NCI-H1694 treated with DMSO at 0.1 percent for 48 hours (cell line): ENCODE measurements at places on chromosomes 1 and 21.

GRCh38 chr1:25644962-25645361, 28.4 kb downstream of the MAN1C1 start:
- no peak for DNase-seq

- no peak for DNase-seq
These were observed 19.8 kb downstream of the SERINC2 start for GRCh38 chr1:31432592-31433395.

DNA sequence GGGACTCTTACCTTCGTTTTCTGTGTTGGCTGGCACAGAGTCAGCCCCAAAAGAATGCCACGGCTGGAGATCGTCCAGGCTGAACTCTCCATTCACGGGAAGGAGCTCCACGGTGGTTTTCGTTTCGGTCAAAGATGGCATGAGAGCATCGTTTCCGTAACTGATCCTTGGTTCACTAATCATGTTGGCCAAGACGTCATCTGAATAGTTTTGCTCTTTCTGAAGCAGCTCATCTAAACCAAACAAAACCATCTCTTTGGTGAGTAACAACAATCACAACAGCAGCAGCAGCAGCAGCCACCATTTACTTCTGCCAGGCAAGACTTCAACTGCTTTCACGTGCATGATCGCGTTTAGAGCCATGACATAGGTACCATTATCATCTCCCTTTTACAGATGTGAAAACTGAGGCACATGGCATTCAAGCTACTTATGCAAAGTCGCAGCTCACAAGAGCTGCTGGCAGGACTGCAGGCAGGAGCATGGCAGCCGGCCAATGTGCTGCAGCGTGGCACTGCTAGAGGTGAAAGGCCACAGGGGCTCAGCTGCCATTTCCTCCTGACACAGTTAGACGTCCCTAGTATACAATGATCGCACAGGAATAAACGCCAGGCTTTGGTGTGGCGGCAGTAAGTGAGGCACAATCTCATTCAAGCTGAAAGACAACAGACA, 177.1 kb downstream of the GABPA start:
- DNase-seq = no peak

DNA sequence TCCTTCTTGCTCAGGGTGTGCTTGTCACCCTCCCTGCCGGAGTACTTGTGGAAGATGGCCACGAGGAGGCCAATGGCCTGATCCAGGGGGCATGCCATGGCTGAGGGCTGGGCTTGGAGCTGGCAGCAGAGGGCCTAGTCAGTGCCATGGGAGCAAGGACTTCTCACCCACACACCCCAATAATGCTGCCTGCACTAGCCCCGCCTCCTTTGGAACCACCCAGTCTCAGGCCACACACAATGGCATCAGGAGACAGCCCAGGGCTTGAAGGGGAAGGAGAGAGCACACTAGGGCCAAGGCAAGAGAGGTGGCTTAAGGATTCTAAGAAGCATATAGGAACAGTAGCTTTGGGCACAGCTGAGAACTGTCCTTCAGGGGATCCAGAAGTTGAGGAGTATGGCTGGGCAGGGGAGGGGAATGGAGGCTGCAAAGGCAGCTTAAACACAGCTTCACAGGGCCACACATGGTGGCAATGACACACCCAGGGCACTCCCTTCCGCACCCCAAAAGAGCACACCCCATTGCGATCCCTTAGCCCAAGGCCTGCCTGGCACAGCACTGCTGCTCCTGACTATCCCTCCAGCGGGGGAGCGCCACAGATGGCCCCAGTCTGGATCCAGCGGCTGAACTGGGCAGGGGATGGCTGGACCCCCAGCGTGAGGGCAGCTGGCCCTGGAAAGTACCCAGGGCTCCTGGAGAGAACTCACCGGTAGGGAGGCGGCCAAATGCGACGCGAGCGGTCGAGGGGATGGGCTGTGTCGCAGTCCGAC, at the start of gene S100A6:
Gene S100A6 (minus strand): TSS at position 750 of the 770 bp plus-strand sequence. CDS start 652 bp downstream, at position 98.
- no peak for DNase-seq

DNA sequence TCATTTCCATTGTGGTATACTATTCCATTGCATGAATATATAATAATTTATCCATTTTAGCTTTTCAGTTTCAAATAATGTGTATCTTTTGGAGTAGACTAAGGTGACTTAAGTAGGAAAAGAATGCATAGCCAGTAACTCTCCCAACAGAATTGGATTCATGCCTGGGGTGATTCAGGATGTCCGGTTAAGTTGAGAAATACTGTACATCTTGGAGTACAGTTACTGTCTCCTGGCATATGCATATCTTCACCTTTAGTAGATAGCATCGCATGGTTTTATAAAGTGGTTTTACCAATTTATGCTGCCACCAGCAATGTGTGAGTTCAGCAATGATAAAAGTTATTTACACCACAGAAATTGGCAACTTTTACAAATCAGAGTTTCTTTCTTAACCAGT, 18.6 kb upstream of the SLC6A9 start:
- DNase-seq = no peak

DNA sequence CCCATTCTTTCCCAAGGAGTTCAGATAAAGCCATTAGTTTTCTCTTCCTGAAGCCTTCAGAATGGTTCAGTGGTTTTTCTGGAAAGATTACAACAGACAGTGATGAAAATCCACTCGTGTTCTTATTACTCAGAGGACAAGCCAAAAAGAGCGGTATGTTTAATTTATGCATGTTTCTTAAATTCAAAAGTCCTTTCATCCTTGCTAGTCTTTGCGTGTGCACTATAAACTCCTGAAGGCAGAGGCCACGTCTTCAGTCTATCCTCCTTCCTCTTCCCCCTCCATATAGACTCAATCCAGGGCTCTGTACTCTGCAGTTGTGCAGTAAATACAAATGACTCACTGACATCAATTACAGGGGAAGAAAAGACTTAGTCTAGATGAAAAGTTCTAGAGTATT, 409.2 kb upstream of the PLXNA2 start:
- no peak for DNase-seq

- DNase-seq = peak; percentile 48
These were observed 15.7 kb upstream of the LUZP1 start for GRCh38 chr1:23184212-23184934.

DNA sequence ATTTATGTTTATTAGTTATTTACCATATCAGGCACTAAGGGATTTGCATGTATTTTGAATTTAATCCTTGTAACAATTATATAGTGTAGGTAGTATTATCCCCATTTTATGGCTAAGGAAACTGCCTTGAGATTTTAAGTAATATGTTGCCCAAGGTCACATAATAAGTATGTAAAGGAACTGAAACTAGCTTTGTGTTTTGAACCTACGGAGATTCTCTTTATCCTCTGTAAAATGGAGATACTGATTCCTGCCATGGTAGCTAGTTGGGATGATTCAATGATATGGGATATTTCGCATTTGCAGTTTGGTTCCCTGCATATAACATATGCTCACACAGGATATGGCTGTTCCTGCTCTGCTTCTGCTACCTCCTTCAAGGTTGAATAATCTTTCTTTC, 144.3 kb downstream of the ST6GALNAC3 start:
- DNase-seq = no peak

DNA sequence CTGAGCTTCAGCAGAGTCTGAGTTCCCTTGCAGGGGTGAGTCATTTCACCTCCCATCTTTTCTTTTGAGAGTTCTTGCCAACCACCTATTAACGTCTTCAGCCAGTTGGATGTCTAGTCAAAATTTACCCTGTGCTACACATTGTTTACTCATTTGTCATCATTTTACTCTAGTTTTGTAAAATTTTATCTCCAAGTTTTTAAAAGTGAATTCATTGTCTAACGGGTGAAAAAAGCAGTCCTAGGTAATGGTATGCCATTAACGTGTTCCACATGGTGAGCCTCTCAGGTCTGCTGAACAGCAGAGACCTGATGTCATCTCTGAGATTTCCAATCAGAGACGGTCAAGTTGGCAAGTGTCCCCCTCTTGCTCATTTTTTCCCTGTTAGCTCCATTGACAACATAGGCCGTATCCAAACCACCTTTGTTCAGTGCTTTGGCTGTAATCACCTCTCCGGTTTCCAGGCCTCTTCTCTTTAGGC, 85.4 kb downstream of the TBX15 start:
- no peak for DNase-seq

DNA sequence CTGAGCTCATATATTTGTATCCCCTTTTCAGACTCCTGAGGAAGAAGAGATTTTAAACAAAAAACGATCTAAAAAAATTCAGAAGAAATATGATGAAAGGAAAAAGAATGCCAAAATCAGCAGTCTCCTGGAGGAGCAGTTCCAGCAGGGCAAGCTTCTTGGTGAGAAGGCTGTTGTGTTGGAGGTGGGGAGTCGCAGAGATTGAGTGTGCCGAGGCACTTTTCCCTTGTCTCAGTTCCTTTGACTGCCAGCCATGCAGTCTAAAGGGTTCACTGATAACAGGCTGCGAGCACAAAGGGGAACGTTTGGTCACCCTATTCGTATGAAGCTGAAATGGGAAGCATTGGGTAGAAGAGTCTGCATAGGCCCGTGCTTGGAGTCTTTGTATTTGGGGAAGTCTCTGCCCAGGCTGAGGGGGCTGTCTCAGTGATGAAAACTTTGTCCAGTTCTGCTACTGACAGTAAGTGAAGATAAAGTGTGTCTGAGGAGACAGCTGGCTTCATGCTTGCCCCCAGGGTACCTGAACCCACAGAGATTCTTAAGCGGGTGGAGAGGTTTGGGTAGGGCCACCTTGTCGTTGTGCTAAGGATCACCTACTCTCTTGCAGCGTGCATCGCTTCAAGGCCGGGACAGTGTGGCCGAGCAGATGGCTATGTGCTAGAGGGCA, 2.8 kb downstream of the RPS8 start:
- DNase-seq = no peak

DNA sequence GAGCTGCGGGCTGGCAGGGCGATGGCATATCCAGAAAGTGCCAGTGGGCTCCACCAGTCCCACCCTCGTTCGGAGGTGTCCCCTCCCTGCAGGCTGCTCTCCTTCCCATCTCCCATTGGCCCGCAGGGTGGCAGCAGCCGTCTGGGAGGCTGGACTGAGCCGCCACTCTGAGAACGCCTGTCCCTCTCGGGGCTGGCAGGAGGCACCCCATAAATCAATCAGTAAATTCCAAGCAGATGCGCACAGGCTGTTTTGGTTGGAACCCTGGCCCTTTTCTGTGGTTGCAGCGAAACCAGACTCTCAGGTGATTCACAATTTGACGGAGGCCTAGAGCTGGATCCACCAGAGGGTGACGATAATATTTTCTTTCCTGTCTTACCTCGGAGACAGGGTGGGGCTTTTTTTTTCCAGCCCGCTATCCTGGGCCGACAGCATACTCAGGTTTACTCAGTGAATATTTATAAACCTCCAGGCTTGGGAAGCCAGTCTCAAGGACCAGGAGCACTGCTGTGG, 99.7 kb downstream of the GLIS1 start:
- peak; percentile 87 for DNase-seq

- DNase-seq = no peak
These were observed 20.5 kb downstream of the LSS start for GRCh38 chr21:46207920-46208591.

DNA sequence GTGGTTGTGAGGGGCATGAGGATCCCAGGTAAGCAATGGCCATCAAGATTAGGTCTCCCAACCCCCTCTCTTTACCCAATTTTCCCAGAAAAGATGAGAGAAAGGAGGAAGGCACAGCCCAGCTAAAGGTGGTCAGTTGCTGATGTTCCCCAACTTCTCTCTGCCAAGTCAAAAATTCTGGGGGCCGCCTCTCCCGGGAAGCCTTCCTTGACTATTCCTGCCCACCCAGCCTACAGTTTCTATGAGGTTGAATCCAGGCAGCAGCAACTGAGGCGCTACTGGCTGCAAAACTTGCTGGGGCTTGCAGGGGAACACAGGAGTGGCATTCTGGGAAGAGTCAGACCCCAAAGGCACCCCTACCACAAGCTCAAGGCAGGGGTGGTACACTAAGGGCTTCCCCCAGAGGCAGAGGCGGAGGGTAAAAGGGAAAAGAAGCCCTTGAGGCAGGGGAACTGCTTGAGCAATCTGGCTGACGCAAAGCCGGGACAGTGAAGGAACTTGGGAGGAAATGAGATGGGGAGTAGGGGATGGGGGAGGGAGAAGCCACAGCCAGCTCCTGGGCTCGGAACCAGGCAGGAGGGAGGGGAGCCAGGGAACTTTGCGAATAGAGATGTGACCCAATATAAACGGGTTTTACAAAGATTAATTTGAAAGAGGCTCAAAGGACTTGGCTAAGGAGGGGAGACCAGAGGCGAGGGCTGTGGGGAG, 31.2 kb downstream of the SDC3 start:
- DNase-seq = no peak

GRCh38 chr1:165628147-165628822, 2.7 kb upstream of the MGST3 start:
- DNase-seq = no peak

DNA sequence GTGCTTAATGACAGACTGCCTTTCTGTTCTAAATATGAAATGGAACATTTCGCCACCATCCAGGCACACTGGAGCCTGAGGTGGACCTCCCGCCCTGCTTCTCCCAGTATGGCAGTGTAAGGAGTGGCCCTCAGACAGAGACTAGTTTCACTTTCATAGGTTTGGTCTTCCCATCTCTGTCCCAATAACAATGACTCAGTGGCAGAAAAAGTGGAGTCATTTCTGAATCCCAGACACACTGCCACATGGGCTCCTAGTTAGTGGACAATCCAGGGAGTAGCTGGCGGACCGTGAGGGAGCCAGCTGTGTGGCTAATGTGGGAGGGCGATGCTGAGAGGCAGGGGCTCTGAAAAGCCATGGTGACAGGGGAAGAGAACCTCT, 95.6 kb upstream of the TSPAN2 start:
- no peak for DNase-seq

- DNase-seq = no peak
These were observed 18.9 kb downstream of the COLGALT2 start for GRCh38 chr1:184018622-184019021.

- DNase-seq = no peak
These were observed 12.1 kb downstream of the CD46 start for GRCh38 chr1:207763972-207764371.

DNA sequence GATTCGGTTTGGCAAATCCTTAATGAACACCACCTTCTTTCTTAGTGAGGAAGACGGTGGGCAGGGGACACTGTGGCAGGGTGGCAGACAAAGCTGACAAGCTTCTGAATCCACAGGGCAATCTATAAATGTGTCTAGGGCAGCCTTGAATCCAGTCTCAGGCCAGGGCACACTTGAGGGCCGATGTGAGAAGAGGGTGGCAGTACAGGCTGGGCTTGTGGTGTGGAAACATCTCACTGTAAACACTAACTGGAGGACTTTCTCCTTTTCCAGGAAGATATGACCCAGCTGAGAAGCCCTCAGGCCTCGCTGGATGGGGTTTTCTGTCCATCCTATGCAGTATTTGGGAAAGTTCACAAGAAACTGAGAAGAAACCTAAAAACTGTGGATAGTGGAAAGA, 46.5 kb downstream of the PKP1 start:
- no peak for DNase-seq

- peak; percentile 28 for DNase-seq
These were observed 23.9 kb downstream of the GPR161 start for GRCh38 chr1:168112673-168113305.

- DNase-seq = no peak
These were observed 18.0 kb upstream of the MFSD2A start for GRCh38 chr1:39936724-39937491.

- DNase-seq = no peak
These were observed 360.1 kb upstream of the BEND5 start for GRCh38 chr1:49136738-49137251.

- no peak for DNase-seq
These were observed 330.1 kb upstream of the PBX1 start for GRCh38 chr1:164228928-164229327.
